Cerebellar cortex (tissue), 1 donor: ENCODE measurements at places on chromosomes 6 and 20.

DNA sequence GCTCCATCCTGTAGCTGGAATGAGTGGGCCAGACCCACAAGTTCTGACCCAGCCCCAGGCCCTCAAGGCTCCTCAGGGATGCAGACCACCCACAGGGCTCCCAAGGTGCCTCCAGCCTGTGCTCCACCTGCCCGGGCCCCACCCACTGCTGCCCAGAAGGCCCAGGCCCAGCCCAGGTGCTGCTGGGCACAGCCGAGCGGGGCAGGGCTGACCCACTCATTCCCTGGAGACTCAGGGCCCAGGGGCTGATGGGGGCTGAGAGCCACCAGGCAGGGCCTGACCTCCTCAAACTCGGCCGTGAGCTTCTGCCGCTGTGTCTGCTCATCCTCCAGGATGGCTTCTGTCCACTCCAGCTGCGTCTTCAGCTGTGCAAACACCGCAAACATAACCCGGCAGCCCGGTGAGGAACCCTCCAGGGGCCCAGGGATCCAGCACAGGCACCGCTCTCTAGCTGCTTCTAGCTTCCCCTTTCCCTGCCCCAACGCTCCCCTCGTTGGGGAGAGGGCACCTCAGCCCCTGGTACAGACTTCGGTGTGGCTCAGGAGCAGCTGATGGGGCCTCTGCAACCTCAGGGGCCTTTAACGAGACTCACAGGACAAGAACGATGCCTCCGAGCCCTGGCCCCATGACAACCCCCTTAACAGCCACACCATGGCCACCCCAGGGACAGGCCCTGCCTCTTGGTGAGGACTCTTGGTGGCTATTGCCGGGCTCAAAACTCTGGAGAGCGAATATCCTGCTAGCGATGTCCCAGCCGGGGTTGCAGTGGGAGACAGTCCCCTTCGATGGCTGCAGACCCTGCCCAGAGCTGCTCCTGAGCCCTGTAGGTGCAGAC is 46.0 kb downstream of the DSTN start:
- no peak for DNase-seq

GRCh38 chr6:87922196-87922946 is 125.3 kb upstream of the SPACA1 start:
- DNase-seq = no peak

- DNase-seq = no peak
These were observed 45.5 kb upstream of the SUPT3H start for GRCh38 chr6:45423111-45423823.

DNA sequence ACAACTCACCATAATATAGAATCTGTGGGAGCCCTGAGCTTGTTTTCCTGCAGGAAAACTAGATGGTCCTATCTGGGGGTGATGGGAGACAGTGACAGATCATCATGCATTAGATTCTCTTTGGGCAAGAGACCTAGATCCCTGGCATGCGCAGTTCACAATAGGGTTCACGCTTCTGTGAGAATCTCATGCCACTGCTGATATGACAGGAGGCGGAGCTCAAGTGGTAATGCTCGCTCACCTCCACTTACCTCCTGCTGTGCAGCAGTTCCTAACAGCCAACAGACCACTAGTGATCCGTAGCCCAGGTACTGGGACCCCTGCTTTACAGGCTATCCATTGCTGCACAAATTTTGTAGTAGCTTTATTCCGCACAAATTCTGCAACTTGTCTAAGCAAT is 84.5 kb downstream of the HIVEP2 start:
- DNase-seq = no peak

DNA sequence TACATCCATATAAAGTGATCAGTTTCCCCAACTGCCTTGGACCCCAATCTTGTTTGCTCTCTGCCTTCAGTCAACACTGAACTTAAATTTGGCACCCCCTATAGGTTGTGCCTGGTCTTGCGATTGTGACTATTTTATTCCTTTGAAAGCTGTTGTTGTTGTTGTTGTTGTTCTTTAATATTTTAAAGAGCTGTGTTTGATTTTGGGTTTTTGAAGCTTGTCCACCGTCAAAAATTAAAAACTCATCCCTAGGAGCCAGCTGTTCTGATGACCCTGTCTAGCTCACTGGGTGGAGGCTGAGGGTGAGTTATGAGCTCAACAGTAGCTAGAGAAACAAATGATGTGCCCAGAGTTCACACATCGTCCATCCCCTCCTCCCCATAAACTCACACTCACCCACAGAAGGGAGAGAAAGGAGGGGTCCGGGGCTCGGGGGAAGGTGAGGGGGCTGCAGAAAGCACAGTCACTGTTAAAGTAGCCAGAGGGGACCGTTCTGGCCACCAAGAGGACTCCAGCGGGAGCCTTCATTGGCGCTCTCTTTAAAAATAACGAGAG is 4.0 kb downstream of the SIM1 start:
- DNase-seq = no peak

DNA sequence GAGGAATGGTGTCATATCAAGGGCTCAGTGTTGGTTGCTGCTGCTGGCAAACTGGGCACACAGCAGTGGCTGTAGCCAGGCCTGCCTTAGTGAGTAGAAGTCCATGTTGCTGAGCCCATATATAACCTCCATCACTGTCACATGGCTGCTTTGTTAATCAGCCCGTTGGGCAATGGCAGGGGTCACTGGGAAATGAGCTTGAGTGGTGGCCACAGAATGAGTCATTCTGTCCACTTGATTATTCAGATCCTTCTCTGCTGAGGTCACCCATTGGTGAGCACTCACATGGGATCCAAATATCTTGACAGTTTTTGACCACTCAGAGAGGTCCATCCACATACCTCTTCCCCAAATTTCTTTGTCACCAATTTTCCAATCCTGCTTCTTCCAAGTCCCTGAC is 898.9 kb upstream of the EYS start:
- no peak for DNase-seq

GRCh38 chr20:15199698-15200097 is 862.3 kb upstream of the FLRT3 start:
- no peak for DNase-seq

GRCh38 chr6:35755278-35755924 is 18.6 kb downstream of the ARMC12 start:
- no peak for DNase-seq

GRCh38 chr6:13404892-13405254 is 76.5 kb upstream of the TBC1D7 start:
- DNase-seq = no peak
